ENCODE measurements at places on chromosomes 11 and 22. TPM values are rescaled to one million over a fixed set of nuclear protein-coding genes. Genes with fewer than 3 reads are reported as not detected.

GRCh38 chr11:8217926-8218325, 45.8 kb downstream of the LMO1 start:
- no peak for DNase-seq

- DNase-seq, result peak; percentile 19
These were observed 2.2 kb downstream of the BRD1 start for GRCh38 chr22:49825436-49825835.

DNA sequence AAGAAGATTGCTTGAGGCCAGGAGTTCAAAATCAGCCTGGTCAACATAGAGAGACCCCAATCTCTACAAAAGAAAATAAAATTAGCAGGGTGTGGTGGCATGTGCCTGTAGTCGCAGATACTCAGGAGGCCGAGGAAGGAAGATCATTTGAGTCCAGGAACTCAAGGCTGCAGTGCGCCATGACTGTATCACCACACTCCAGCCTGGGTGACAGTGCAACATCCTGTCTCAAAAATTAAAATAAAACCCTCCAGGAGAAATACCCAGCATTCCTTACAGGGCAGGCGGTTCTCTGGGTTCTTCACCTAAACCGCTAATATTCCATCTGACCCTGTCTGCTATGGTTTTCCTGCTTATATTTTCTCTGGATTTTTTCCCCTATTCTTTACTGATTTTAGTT, 13.5 kb downstream of the TCF20 start:
- DNase-seq, result no peak

DNA sequence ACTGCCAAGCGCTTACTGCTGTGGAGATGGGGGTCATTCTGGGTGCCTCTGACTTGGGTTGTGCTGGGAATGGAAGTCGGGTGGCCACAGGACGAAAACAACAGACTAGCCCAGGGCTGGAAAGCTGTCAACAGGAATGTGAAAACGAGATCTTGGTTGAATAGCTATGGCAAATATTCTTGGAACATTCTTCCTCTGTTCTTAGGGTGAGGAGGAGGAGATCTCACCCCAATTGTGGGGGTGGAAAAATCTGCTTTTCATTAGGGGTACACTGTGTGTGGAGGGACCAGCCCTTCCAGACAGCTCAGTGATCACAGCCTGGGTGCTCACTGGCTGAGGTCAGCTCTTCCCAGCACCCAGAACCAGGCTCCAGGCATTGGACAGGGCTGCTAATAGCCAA, 52.0 kb upstream of the PRSS23 start:
- DNase-seq, result no peak

The TTC36 gene
- 0.60 TPM for total RNA-seq

The TYMP gene
- total RNA-seq, result 2.1 TPM

Measured in endothelial cell of umbilical vein (primary cell).